ENCODE measurements at places on chromosomes 6 and 20.

GRCh38 chr6:35166520-35166919, 25.4 kb upstream of the TCP11 start:
- no peak for DNase-seq

GRCh38 chr6:30700340-30700739, 9.6 kb upstream of the NRM start:
- no peak for DNase-seq

DNA sequence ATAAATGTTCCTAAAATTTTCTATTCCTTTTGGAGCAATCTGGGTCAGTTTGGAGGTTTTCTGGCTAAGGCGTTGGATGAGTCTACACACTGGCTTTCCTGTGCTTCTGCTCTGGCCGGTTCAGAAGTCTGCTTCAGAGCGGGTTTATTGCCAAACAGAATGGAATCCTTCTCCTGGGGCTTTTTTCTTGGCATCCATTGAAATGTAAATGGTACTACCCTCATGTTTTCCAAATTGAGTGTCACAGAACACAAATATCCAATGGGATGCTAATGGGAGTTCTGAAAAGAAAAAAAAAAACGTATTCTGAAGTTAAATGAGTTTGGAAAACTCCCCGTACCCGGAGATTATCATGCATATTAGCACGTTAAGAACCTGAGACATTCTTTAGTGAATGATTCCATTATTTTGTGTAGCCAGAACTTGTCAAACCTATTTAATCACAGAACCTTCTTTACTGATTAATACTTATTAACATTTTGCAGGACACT, 930.3 kb downstream of the QKI start:
- DNase-seq = no peak

GRCh38 chr20:50004229-50004628, 21.4 kb downstream of the SNAI1 start:
- no peak for DNase-seq

- no peak for DNase-seq
Observed at GRCh38 chr6:47105469-47106178, 63.5 kb upstream of the ADGRF1 start.

DNA sequence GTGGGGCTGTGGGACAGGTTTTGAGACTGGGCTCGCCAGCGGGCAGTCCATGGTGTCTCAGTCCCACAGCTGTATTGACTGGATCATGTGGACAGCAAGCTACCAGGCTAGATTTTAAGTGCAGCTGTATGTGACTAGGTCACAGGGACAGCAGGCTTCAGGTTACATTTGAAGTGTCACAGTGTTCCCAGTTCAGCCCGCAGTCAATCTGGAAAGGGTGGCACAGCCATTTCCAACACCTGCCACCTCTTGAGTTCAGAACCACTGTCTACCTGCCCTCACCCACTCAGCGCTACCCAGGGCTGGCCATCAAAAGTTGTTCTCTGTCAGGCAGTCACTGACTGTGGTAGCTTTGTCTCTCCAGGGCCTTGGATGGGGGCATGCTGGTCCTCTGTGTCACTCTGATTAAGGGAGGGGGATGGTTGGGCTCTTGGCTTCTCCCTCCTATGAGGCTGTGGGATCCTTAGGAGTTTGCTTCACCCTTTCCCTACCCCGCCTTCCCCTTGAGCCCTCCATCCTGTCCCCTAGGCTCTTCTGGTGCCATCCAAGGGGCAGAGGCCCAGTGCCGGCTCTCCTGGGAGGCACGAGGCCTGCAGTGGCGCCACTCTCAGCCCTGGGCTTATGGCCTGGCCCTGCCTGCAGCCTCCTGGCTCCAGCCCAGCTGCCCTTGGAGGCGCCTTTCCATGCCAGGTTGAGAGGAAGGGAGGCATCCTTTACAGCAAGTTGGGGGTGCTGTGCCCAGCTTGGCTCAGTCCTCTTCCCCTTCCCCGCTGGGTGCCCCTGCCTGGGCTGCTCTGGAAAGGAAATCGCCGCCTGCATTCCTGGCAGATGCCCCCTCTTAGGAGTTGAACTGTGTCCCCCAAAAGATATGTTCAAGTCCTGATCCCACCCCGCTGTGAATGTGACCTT, 44.9 kb downstream of the PNLDC1 start:
- no peak for DNase-seq
